ENCODE measurements at places on chromosomes 5 and 9.

- DNase-seq, result no peak
Measured at GRCh38 chr9:133762488-133763271, 24.5 kb upstream of the SARDH start.

DNA sequence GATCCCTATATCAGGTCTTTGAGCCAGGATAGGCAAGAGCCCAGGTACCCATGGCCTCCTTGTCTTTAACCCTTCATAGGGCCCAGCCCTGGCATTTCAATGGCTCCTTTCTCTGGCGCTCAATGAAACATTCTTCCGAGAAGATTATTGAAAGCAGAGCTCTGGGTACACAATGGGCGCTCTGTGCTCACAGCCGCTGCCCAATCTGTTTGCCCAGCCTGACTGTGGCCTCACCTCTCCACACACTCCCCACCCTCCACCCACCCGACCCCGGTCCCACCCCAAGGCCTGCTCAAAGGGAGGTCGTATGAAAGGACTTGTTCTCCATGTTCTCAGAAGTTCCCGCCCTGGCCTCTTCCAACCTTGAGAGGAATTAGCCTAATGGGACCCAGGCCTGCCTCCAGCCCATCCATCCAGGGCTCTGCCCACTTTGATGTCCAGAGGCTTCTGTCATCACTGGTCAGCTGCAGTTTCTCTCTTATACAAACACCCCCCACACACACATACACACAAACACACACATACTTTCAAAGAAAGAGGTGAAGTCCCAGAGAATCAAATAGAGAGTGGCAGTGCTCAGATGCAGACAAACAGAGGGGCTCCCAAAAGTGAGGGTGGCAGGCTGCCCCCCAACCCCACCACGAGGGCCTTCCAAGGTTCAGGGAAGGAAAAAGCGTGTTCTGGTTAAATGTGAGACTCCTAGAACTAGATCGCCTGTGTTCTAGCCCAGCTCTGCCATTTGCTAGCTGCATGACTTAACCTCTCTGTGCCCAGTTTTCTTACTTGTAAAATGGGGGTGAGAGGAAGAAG, 5.1 kb upstream of the ARSI start:
- no peak for DNase-seq

DNA sequence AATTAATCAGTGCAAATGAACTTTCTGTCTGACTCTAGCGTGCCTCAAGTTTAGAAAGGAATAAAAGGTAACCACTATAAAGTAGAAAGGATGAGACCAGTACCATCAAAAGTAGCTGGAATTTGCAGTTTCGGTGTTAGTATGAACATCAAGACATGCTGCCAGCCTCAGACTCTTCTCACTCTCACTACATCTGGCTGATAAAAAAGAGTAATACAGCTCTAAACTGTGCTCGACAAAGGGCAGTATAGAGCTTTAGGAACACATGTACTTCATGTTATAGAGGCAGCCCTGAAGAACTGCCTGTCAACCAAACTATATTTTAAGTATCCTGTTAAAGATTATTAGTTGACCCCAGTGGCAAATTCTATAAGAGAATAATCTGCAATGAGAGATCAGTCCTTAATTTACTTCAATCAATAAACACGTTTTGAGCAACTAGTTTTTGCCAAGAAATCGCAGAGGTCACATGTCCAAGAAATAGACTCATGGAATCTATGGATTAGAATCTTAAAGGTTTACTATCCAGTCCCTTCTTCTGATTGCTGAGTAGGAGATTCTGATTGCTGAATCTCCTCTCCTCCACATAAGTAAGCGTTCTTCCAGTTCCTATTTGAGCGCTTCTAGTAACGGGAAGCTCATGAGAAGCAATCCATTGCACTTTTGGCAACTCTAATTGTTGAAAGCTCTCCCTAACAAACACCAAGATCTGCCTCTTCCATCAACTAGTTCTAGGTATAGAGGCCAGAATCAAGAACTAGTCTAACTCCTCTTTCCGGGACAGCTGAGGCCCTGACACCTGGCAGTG, 941 bp downstream of the XPA start:
- no peak for DNase-seq

DNA sequence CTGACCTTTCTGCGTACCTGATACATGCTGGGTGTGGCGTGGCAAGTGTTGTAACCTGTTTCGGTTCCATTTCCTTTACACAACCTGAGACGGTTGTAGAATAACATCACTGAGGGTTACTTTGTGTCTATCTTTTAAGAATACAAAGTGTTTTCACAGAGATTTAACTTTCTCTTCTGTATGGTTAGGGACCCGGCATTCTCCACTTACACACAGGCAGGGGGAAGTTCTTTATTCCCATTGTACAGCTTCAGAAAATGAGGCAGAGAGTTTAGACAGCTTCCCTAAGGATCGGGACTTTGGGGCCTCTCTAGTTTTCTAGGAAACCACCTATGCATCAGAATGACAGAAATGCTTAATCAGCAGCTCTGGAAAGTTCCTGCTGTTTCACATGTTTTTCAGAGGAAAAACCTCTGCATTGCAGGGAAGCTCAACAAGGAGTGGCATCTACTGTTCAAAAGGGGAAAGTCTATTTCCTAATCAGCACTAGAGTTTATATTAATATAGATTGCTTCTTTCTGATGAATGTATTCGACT, 41.3 kb downstream of the CAST start:
- DNase-seq, result no peak

DNA sequence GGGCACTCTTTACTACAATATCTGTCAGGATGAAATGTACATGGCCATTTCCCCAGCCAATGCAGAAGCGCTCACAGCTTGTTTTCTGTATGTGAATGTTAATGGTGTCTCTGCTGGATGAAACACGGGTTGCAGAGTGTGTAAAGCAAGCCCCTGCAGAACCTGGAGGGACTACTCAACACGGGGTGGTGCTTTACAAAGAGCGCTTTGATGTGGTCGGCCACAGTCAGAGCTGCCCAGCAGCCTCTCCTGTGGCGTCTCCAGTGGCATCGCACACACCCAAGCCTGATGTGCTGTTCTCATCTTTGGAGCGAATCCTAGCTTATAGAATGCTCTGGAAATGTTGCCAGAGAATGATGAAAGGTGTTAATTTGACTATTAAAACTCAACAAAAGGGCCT, 162.7 kb upstream of the NFIL3 start:
- DNase-seq, result no peak

GRCh38 chr9:113548221-113549041, 84.9 kb downstream of the RGS3 start:
- no peak for DNase-seq

DNA sequence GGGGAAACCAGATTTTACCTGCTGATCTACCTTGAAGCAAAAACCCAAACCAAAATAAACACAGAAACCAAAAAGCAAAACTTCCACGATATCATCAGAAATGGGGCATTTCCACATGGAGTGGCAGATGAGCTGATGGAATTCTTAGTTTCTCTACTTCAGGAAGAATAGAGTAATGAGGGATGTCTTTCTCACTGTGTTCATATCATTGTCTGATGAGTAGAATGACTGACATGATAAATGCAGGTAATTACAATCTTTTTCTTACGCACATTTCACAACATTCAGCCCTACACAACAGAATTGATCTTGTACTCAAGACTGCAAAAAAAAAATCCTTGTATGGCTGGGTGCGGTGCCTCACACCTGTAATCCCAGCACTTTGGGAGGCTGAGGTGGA, 23.2 kb upstream of the ANKH start:
- no peak for DNase-seq

DNA sequence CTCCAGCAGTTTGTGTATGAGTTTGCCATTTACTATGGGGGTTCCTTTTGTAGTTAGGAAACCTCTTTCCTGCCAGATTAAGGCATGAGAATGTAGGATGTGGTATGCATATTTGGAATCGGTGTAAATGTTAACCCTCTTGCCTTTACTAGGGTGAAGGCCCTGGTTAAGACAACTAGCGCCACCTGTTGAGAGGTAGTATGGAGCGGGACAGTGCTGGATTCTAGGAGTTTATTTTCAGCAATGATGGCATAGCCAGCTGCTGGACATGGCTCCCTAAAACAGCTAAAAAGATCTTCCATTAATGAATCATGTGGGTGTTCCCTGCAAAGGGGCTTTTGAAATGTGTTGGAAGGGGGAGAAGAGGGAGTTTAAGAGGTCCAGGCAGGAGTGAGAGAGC, 30.7 kb upstream of the GPX3 start:
- no peak for DNase-seq

DNA sequence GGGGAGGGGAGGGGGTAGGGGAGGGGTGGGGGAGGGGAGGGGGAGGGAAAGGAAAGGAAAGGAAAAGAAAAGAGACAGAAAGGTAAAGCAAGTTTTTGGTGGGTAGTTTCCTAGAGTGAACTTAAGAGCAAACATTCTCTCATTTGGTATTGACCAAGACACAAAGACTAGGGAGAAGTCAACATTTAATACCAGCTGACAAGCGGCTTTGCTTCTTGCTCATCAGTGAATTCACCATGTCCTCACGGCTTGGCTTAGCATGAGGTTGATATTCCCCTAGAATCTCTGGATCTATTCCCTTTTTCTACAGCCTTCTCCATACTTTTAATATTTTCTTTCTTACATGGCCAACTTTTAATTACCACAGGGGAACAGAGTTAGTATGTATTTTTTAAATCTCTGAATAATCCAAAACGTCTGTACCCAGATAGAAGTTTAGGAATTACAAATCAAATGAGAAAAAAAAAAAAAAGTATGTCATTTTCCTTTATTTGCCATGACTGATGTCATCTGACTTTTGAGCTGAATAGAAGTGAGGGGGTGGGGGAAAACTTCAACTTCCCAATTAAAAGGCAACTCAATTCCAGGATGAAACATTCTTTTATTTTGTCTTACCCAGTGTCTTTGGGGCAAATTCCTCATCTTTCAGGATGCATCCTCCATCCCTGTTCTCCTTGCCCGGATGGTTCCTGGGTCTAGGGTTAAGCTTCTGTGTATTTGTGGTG, 40.1 kb upstream of the GLIS3 start:
- DNase-seq, result no peak

GRCh38 chr9:118975736-118976135, 393.5 kb downstream of the BRINP1 start:
- no peak for DNase-seq

GRCh38 chr5:83430130-83431010, 41.2 kb upstream of the VCAN start:
- DNase-seq, result peak; percentile 14

DNA sequence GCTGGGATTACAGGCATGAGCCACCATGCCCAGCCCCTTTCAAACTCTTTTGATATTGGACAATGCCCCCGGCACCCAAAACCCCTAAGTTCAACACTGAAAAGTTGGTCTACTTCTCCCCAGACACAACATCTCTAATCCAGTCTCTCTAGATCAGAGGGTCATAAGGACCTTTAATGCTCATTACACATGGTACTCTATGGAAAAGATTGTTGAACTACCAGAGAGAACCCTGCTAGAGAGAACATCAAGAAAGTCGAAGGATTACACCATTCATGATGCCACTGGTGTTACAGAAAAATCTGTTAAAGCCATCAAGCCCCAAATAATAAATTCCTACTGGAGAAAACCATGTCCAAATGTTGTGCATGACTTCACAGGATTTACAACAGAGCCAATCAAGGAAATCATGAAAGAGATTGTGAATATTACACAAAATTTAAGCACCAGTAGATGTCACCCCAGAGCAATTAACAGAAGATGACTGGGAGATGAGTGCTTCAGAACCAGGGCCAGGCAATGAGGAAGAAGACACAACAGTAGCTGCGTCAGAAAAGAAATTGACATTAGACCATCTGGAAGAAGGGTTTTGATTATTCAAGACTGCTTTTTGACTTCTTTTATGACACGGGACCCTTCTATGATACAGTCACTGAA, 28.3 kb upstream of the NIPAL4 start:
- no peak for DNase-seq

GRCh38 chr5:113748403-113748802, 234.9 kb downstream of the YTHDC2 start:
- no peak for DNase-seq

GRCh38 chr9:742914-743589, 98.4 kb upstream of the DMRT1 start:
- DNase-seq, result no peak

GRCh38 chr9:110188991-110189390, 19.0 kb downstream of the C9orf152 start:
- DNase-seq, result no peak

DNA sequence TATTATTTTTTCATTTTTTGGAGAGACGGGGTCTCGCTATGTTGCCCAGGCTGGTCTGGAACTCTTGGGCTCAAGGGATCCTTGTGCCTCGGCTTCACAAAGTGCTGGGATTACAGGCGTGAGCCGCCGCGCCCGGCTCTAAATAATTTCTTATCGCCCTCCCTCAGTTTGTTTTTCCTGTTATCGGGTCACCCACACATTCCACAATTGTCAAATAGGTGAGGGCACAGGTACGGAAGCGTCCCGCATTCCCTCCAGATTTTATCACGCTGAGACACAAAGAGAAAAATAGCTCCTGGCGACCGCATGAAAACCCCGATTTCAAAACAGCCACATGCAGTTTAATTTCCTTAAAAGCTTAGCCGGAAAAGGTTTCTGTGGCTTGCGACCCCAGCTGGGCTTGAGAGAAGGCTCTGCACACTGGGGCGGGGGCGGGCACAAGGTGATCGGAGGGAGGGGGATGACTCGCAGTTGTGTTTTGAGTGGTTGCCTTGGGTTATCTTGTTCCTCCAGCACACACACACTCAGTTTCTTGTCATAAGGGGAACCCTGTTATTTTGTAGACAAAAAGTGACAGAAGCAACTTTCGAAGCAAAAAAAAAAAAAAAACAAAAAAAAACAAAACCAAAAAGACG, 717 bp upstream of the IQGAP2 start:
- DNase-seq, result peak; percentile 53

DNA sequence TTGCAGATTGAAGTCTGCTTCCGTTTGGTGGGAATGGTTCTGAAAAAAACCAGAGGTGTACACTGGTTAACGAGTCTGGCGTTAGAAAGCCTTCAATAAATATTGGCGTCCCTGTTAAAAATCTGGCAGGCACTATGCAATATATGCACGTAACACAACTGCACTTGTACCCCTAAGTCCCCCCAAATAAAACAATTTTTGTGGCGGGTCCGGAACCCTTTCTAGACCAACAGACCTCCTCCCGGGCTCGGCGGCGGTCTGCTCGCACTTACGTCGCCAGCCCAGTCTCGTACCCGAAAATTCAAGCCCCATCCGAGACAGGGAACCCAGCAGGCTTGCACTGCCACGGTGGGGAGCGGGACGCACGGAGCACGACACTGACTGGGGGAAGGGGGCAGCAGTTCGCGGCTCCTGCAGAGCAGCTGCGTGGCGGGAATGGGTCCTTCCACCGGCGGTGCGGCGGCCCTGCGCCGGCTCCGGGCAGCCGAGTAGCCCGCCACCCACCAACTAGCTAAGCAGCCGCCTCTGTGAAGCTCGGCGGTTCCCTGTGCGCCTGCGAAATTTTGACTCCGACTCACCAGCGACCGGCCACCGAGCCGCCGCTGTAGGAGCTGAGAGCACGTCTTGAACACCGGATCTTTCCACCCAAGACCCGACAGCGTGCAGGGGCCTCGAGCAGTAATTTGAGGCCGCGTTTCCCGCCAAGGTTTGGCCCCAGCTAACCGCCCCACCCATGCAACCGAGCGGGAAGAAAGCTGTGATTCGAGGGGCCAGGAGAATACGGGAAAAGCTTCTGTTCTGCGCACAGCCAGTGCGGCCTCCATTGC, 3.9 kb downstream of the MCIDAS start:
- DNase-seq, result no peak
